ENCODE measurements at places on chromosomes 7 and 10.

- peak; percentile 37 for DNase-seq
These were observed 48.5 kb upstream of the ARL4A start for GRCh38 chr7:12638851-12639456.

DNA sequence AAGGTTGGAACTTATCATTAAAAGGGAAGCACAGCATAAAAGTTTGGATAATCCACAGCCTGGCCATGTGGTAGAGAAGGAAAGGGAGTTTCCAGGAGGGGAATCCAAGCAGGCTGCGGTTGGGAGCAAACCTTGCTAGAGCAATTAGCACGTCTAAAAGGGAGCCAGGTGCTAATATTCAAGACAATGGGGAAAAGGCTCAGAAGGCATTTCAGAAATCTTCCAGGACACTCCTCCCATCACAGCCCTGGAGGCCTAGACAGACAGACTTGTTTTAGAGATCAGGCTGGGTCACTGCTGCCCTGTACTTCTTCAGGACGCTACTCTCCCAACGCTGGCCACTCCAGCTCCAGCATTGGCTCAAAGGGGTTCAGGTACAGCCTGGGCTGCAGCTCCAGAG is 96.2 kb upstream of the KAT6B start:
- DNase-seq, result no peak

- DNase-seq, result no peak
These were observed 87.3 kb downstream of the RUNDC3B start for GRCh38 chr7:87715545-87715944.

DNA sequence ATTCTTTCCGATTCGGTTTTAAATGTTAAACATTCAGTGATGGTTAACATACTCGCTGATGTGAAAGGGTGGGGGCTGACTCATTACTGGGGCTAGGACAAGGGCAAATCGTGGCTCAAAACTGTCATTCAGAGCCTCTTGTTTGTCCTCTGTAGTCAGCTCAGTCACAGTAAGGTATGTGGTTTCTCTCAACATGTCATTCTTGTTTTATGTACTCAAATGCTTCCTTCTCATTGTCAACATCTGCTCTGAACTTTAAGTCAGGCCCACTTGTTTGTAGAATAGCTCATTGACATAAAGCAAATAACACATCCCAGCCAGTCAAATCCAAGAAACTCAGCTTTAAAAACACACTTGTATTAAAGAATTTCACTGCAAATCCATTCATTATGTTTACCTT is 7.3 kb downstream of the SLC16A9 start:
- no peak for DNase-seq
